GM04504 (cell line): ENCODE measurements at places on chromosomes 16 and 17.
A peak's percentile ranks its signal among the peaks of the same experiment; 100 is the strongest.

- no peak for DNase-seq
Measured at GRCh38 chr17:45223539-45224528, 2.1 kb downstream of the FMNL1 start.

- DNase-seq: no peak
Measured at GRCh38 chr16:66275775-66276428, 90.6 kb upstream of the CDH5 start.

DNA sequence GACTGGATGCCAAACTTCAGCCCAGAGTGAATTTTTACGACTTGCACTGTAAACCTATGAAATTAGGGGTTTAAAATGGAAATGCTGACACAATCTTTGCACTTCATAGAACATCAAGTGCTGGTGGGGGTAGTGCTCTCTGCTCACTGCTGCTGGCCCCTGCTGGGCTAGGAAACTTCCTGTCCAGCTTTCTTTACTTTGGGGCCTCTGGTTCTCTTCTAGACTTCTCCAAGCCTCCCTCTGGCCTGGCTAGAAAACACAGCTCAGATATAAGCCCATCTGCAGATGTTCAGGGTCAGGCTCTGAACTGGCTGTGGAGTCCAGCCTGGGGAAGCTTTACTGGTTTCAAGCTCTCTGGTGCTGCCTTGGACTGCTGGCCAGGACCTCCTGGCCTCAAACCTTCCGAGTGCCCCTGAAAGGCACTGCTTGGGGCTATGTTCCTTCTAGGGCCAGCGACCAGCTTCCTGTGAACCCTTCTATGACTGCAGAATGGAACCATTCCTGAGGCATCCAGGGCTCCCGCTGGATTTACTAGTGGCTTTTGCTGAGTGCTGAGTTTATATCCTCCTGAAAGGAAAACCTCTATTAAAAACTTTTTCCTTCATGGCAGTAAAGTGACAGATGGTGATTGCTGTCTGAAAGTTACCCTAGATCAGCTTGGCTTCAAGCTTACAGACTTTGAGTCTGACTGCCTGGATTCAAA lies 59.4 kb downstream of the TBX4 start:
- no peak for DNase-seq

DNA sequence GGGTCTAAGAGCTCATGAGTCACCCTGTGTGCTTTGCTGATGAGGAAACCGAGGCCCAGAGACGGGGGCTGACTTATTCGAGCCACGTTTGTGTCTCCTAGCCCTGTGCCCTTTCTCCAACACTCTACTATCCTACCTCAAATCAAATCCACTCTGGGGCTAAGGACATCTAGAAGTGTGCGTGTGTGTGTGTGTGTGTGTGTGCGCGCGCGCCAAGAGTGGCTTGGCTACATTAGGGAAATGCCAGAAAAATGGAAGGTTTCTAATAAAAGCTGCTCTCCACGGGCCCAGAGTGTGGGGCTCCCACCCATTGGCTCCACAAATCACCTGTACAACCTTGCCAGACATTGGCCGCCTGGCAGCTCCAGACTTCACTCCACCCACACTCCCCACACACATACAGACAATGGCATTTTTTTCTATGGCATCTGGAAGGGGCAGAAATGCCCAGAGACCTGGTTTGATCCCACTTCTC lies 30.3 kb upstream of the PHOSPHO1 start:
- DNase-seq: no peak

DNA sequence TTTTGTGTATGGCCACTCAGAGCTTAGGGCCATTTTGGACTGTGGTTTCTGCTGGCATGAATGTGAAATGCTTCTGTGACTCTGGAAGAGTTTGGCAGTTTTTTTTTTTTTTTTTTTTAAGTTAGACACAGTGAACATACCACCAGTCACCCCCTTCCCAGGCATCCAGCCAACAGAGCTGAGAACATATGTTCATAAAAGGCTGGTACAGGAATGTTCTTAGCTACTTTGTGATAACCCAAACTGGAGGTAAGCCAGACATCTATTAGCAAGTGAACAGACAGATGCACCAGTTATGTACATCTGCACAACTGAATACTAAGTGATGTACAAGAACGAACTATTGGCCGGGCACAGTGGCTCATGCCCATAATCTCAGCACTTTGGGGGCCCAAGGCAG lies 92.7 kb downstream of the ABCC1 start:
- peak; percentile 64 for DNase-seq

- DNase-seq: no peak
Measured at GRCh38 chr17:21263376-21263775, 10.2 kb upstream of the NATD1 start.

DNA sequence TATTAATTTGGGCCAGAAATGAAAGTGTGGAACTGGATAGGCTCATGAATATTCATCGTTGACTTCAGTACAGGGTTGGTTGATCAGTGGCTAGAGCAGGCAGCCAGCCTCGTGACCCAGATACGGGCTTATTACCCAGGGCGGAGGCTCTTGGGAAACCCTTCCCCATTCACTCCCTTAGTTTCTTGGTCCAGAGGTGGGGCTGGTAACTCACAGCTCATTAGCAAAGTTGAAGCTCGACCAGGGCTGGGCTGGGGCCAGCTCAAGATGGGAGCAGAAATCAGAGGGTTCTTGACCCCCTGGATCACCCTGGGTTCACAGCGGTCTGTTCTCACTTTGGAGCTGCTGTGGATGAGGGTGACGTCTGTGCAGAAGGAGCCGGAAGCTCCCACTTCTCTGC lies 44.6 kb upstream of the GSE1 start:
- DNase-seq: no peak
